ENCODE measurements at places on chromosomes 2 and 18.

GRCh38 chr2:174121612-174122011 is 126.7 kb downstream of the OLA1 start:
- no peak for DNase-seq

- no peak for DNase-seq
These were observed 76.6 kb downstream of the EIPR1 start for GRCh38 chr2:3301001-3301400.

DNA sequence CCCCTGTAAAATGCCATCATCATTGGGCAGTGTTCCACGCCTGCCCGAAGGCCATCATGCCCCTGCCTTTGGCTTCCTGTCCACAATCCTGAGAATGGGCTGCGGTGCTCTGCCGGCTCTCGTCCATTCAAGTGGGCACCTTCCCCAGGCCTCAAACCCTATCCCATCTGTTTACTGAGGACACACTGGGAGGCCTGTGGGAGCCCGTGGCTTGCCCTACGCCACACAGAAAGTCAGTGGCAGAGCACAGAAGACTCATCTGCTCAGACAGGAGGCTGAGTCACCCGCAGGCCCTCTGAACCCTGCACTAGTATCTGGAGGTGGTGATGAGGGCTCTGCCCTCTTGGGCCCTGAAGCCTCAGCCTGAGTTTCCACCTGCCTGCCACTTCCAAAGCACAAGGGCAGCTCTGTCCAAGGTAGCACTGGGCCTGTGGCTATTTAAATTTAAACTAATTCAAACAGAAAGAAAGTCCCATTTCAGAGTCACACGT is 19.1 kb upstream of the ANKRD53 start:
- no peak for DNase-seq

DNA sequence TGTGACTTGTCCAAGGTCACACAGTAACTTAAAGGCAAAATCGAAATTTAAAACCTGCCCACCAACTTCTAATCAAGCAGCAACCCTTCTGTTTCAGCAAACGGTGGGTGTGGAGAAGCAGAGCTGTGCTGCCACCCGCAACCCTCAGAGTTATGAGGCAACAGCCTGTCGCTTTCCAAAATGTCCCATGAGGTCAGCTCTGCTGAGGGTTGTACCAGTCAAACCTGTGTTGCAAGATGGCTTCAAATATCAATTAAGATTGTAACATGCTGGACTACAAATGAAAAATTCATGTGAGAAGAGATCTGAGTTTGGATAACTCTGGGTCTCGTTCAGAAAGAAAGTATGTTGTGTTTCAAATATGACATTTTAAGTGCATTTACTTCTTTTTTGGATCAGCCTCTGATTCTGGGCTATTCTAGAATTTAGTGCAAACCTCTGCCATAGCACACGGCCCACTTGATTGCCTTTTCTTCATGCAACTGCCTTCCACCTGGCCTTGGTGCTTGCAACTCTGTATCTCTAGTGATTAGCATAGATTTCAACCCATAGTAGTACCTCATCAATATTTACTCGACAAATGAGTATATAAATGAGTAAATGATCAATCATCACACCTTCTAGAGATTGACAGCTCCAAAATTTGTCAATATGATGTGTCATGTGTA is 69.3 kb downstream of the TIMM21 start:
- no peak for DNase-seq

DNA sequence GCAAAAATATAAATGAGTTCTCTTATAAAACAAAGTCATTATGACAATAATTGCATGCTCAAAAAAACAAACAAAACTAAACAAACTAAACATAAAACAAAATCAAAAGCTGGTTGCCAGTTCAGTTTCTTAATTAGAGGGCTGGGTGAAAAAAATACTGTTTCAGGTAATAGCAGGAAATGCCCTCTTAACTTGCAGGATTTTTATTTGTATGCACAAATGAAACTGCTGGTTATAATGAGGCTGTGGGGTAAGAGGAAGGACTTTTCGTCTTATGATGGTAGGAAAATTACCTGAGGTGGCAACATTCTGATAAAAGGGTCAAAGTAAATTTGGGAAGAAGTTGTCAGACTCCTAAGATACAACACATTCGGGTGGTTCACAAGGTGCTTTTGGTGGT is 21.5 kb upstream of the CDKL4 start:
- no peak for DNase-seq

GRCh38 chr2:50729306-50730049 is 302.5 kb downstream of the NRXN1 start:
- no peak for DNase-seq

GRCh38 chr18:23945416-23946079 is 69.0 kb upstream of the TTC39C start:
- no peak for DNase-seq

DNA sequence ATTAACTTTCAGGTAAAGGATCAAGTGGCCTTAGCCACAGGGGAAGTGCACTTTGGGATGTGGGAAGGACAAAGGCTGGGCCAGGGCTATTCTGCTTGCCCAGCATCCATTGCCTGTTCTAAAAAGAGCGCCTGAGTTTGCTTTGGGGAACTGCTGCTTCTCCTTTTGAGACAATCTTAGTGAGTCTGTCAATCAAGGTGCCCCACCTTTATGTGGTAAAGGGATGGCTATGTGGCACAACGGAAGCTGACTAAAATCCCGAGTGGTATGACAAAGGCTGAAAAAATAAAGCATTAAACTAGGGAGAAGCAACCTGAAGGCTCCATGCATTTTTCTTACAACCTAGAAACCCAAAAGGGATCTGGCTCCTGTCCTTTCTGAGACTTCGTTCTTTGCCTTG is 540.5 kb downstream of the SLC4A3 start:
- DNase-seq: no peak

- no peak for DNase-seq
These were observed 455 bp downstream of the PREPL start for GRCh38 chr2:44360749-44361329.

DNA sequence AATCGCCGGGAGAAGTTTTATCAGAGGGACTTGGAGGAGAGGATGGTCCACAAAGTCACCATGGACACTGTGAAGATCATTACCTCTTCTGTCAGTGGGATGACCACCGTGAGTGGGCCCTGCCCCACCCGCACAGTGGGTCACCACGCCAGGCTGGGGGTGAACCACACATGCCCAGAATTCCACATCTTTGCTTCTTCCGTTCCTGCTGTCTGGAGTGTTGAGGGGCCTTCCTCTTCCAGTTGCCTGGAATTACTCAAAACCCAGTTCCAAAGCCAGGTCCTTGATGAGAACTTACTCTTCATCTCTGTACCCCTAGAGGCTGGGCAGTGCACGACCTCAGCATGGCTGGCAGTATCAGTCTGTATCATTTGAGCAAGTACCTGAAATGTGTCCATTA is 22.1 kb downstream of the MROH2A start:
- no peak for DNase-seq

DNA sequence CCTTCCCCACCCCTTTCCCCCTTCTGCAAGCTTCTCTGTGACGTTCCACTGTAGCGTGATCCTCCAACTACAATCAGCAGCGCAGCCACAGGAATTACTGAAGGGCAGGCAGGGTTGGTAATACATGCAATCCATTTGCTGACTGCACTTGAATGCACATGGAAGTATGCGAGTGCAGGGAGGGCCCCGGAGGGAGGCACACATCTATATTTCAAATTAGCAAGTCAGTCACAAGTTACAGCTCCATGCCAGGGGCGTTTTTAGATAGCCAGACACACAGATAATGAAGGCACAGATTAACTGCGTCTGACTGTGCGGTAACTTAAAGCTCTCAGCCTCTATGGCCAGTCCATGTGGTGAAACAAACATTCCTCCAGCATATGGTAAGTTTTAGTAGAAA is 209.2 kb upstream of the GATA6 start:
- no peak for DNase-seq

DNA sequence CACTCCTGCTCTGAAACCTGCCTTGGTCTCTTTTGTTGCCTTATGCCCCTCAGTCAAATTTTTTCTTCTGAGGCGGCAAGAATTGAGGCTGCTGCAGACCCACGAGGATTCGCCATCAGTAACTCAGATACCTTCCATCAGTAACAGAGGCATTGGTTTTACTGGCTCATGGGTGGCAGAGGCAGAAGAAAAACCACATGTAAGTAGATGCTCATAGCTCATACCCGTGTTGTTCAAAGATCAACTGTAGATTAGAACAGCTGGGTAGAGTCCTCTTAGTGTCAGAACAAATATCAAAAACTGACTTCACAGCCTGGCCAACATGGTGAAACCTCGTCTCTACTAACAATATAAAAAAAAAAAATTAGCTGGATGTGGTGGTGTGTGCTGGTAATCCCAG is 598.0 kb upstream of the SOX11 start:
- DNase-seq: no peak

GRCh38 chr2:169619946-169620345 is 35.8 kb downstream of the PPIG start:
- no peak for DNase-seq

DNA sequence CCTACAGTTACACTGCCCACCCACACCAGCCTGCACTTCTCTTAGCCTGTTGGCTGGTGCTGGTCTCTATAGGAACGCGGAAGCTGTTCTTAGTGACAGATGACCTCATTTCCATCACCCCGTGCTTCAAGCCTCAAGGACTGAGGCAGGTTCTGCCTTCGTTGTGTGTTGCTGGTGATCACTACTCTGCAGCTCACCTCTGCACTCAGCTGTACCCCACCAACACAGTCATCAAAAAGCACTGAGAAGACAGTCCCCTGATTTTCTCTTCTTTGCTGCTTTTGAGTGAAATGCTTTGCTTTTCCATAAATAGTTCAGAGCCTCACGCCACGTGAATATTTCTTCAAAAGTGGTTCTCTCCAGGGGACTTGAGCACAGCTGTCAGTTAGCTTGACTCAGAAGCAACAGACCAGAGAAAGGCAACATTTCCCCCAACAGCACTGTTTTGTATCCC is 225.7 kb upstream of the CCDC150 start:
- no peak for DNase-seq

GRCh38 chr2:69013840-69014821 is 1.2 kb downstream of the ANTXR1 start:
- DNase-seq: no peak

DNA sequence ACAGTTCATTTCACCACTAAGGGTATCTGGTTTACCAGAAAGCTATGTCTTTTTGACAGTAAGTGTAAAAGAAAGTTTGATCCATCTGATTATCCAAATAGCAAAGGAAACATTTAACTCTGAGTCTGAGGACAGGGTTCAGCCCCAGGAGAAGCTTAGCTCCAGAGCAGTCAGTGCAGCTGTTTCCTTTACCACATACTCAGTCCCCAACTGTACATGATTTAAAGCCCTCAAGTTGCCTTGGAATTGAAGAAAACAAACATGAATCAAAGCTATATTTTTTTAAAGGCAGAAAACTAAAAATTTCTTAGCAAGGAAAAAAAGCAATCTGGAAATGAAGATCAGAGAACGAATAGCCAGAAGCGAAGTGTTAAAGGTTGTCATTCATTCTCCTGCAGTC is 746.0 kb downstream of the METTL4 start:
- DNase-seq: no peak

DNA sequence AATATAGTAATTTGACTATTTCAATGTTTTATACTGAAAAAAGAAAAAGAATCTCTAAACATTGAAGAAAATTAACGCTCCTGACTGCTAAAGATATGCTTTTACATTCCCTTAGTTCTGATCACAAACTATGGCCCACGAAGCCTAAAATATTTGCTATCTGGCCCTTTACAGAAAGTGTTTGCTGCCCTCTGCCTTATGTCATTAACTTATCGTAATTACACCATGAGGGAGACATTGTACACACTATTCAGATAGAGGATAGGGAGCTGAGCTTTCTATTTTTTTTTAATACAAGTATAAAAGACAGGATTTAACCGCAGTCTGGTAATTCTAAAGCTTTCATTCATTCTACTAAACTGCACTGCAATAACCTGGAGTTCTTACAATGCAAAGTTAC is 393.1 kb upstream of the DCC start:
- no peak for DNase-seq

DNA sequence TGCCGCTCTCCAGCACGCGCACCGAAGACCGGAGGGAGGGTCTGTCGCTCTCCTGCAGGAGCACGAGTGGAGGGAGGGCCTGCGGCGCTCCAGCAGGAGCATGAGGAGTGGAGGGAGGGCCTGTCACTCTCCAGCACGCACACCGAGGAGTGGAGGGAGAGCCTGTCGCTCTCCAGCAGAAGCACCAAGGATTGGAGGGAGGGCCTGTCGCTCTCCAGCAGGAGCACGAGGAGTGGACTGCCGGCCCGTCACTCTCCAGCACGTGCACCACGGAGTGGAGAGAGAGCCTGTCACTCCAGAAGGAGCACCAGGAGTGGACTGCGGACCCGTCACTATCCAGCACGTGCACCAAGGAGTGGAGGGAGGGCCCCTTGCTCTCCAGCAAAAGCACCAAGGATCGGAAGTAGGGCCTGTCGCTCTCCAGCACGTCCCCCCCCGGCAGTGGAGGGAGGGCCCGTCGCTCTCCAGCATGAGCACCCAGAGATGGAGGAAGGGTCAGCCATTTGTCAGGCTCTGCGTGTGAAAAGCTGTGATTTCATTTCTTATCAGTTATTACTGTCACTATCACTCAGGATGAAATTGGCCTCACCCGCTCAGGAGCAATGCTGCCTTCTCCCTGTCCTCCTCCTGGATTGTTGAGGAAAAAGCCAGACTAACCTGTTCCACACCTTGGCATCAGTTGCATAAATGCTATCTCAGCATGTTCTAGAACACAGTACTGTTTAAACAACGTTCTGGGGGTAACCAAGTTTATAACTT is 35.9 kb downstream of the ADI1 start:
- DNase-seq: no peak

DNA sequence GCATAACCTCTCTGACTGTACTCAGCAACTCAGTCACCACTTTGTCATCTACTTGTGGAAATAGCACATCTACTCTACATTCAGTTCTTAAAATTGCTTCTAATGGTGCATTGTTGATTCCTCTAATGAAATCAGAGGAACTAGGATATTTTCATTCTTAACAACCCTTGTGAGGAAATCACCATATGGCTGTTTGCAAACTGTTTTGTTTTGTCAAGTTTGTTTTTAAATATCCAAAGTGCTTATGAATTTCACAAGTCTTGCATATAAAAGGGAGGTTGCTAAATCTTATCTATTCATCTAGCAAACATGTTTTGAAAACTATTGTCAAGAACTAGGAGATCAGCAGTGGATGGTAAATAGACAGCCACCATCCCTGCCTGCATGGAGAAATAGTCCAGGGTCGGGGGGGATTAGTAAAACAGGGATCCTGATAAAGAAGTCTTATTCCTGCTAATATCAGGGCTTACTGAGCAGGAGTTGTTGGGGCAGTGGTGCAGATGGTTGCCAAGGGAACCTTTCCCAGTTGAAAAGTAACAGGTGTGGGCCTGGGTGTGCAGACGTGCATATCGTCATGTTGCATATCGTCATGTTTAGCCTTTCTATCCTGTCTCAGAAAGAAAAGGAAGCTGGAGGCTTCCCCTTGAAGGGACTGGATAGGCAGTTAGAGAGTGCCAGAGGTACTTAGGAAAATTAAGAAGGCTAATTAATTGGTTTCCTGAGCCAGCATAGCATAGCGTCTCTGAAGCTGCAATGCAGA is 7.5 kb upstream of the MYO3B start:
- DNase-seq: no peak

DNA sequence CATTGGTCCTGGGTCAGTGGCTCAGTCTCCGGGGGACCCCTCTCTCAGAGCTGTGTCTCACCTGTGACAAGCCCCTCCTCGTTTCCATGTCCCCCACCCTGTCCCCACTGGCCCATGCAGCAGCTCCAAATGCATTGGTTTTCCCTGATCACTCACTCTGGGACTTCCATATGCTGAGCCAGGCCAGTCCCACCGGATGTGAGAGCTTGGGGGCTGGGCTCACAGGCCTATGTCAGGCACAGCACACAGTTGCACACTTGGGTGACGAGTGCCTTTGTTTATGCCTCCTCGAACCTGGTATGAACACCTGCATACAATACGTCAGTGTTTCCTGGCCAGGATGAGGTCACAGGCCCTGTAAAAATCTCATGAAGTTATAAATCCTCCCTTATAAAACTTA is 232.5 kb downstream of the TFCP2L1 start:
- no peak for DNase-seq

Measured in stimulated activated CD8-positive, alpha-beta memory T cell treated with anti-CD3 and anti-CD28 coated beads, Interleukin-4, amount 100 ng/mL, for 1 hour (primary cell).